Amniotic epithelial cell (primary cell): ENCODE measurements at places on chromosomes 3 and 15.

- peak; percentile 53 for DNase-seq
Measured at GRCh38 chr3:21484057-21484827, 266.8 kb downstream of the ZNF385D start.

GRCh38 chr3:192408647-192409200 lies 318.6 kb downstream of the FGF12 start:
- DNase-seq = no peak

DNA sequence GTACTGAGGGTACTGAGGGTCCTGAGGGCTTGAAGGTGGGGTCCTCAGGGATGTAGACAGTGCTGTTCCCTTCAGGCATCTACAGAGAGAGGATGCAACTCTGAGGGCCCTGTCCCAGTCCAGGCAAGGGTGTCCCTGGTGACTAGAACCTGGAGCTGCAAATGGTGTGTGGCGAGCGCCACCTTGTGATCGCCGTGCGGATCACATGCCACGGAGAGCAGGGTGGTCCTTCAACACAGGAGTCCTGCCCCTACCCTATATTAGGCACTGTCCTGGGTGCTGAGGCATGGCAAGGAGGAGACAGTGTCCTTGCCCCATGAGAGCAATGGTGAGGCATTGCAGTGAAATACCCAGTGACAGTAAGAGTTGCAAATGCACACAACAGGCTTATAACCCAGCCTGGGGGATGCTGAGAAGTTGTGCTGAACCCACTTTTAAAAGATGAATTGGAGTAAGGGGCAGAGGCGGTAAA lies 23.6 kb downstream of the RHCG start:
- peak; percentile 41 for DNase-seq

DNA sequence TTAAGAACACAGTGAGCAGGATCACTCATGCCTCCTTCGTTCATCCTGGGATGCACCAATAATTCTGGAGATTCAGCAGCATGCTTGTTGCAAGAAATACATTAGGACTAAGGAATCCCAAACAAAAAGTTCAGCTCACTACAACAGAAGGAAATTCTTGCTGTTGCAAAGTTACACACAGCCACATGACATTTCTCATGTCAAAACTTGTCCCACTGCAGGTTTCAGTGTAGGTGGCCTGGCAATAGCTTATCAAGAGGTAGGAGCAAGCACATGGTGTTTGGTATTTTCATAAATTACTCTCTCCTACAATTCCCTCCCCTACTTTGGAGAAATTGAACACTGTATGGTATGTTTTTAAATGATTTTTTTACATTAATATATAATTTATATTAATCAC lies 399.6 kb upstream of the EPHA3 start:
- no peak for DNase-seq

DNA sequence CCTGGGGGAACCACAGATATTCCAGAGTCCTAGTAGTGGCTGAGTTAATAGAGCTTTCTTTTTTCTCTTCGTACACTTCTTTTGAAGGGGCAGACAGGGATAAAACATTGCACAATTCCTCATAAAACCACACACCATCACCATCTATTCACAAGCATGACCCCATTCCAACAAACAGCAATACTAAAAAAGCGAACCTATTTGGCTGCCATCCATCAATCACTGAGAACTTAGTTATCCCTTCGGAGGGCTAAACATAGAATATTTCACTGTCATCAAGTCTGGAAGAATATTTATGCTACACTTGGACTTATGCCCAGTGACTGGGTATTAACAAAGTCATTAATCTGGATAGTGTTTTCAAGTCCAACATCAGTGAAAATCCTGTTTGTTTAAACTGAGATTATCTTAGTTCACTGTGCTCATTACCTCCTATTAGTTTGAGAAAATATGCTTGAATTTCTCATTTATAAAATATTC lies 80.3 kb upstream of the PRTG start:
- peak; percentile 99 for DNase-seq

GRCh38 chr15:48250640-48251076 lies 44.6 kb downstream of the SLC12A1 start:
- DNase-seq = peak; percentile 79

GRCh38 chr3:64344721-64345207 lies 119.5 kb upstream of the PRICKLE2 start:
- peak; percentile 93 for DNase-seq

- no peak for DNase-seq
Measured at GRCh38 chr15:92811148-92811913, 88.8 kb upstream of the CHD2 start.

DNA sequence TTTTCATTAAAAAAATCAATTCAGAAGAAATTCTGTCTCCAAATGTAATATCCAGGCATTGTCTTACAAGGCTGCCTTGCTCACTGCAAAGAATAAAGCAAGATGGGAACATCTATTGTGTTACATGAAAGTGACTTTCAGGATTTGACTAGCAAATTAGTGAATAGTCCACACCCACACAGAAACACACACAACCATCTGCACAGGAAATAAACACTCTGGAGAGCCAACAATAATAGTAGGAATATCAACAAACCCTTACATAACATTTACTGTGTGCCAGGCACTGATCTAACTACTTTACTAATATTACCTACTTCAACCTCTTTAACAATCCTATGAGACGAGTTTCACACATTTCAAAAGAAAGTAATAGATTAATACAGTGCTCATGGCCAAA lies 28.9 kb upstream of the ZNF385D start:
- DNase-seq = no peak

DNA sequence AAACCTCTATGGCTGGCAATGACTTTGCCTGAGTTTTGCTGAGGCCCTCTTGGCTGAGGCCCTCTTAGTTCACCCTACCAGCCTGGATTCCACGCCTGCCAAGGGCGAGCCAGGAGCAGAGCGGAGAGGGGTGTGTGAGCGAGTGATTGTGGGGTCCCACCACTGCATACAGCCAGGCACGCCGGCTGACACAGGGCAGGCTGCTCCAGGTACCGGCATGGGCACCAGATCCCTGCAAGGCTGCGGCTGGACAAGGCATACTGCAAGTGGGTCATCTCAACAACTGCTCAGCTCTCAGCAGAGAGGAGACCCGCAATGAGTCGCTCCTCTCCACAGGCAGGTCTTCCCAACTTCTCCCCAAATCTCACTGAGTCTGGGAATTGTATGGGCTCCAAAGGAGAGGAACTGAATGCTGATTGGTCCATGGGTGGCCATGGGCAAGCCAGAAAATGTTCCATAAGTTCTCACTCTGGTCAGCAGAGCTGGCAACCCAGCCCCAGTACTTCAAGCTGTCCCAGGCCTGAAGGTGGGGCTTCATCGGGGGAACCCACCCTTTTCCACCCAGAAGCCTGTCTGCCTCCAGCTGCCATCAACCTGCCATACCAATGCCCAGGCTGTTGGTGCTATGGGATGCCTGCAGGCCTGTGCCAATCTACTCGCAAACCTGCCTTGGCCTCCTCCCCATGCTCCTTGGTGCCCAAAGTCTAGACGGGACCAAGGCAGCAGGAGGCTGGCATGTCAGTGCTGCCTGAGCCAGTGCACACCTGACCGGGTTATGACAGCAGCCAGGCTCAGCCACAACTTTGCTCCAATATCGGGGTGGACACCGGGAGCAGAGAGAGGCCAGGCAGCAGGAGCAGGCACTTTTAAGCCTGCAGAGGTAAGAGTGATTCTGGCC lies 1273.6 kb upstream of the GBE1 start:
- DNase-seq = no peak

DNA sequence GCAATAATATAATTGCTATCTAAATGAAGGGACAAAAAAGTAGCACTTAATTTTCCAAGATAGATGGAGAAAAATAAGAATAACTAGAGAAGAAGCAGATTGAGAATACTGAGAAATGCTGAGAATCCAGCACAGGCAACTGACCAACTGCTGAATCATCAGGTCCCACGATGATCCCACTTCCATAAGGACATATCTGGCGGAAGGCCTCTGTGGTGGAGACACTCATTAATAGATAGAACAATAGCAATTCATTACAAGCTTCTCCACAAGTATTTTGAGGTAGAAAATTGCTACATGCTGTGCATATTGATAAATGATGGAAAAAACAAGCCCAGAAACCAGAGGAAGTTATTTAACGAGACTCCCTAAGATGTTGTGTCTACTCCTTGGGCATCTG lies 105.9 kb downstream of the DUT start:
- DNase-seq = peak; percentile 75

- DNase-seq = no peak
Measured at GRCh38 chr15:62684123-62684808, 358.3 kb upstream of the TPM1 start.

DNA sequence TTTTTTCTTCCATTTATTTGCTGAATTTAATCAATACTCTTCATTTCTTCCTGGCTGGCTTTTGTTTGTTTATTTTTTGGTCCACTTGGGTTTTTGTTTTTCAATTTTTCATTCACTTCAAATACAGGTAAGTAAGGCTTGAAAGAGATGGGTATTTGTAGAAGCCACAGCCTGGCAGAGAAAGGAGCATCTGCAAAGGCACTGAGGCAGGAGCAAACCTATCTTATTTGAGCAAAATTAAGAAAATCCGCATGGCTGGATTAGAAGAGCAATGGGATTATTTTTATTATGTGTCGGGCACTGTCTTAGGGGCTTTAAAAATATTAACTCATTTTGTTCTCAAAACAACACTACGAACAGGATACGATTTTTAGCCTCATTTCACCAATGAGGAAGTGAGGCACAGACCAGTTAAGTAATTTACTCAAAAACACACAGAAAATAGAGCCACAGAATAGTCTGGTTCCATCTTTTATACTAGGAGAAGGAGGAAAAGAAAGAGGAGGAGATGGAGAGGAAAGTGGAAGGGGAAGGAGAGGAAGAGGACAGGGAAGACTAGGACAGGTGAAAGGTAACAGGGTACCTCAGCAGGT lies 35.1 kb upstream of the CCDC80 start:
- no peak for DNase-seq

- peak; percentile 98 for DNase-seq
Measured at GRCh38 chr3:149299938-149300801, 33.3 kb downstream of the TM4SF18 start.

- DNase-seq = no peak
Measured at GRCh38 chr3:142963234-142963515, 299 bp downstream of the PAQR9 start.

- DNase-seq = no peak
Measured at GRCh38 chr15:39640665-39641064, 59.8 kb downstream of the THBS1 start.

DNA sequence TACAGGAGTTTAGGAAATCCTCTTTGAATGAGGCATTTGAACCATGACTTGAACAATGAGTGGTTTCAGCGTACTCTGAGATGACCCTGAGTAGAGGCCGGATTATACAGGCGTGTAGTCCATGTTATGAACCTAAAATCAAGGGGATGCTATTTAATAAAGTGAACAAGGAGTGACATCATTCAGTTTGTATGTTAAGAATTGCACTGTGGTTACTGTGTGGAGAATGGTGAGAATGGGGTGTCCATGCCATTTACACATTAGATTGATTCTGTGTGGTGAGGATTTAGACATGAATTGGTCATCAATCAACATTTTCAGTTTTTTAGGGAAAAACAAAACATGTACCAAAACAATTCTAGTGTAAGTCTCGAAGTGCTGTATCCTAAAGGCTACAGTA lies 65.8 kb downstream of the TPRG1 start:
- peak; percentile 15 for DNase-seq

DNA sequence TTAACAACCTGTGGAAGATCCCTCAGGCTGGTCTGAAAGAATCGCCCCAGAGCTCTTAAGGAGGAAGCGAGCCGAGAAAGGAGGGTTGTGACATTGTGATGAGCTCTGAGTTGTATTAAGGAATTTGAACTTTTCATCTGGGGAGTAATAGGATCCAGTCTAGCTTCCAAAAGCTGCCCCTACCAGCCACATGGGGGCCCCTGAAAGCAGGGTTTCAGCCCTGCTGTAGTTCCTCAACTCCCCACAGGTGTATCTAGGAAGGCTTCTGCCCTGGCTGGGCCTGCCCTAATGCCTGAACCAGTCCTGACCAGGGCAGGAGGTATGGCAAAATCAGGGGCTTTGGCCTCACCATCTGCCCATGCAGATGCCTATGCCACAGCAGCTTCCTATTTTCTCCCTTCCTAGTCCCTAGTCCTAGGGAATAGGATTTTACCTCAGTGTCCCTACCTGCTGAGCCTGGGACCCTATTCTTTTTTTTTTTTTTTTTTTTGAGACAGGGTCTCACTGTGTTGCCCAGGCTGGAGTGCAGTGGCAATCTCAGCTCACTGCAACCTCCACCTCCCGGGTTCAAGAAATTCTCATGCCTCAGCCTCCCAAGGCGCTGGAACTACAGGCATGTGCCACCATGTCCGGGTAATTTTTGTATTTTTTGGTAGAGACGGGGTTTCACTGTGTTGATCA lies 5.0 kb upstream of the AP3S2 start:
- DNase-seq = peak; percentile 48

GRCh38 chr3:11509173-11510000 lies 134.3 kb downstream of the VGLL4 start:
- DNase-seq = peak; percentile 93

- DNase-seq = no peak
Measured at GRCh38 chr3:94787734-94788270, 724.9 kb downstream of the NSUN3 start.

DNA sequence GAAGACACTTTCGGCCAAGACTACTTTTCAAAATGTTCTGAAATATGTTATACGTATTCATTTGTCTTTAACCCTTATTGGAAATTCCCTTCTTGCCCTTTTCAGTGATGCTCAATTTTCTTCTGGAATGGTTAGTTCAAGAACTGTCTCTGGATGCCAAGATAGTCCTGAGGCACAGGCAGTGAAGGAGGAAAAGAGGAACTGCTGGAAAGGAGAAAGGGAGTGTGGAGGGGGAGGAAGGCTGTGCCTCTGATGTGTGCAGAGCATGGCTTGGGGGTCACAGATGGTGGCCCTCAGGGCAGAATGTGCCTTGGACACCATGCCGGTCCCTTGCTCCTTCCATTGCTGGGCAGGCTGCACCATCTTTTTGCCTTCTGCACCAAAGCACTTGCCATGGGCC lies 73.7 kb downstream of the CEP63 start:
- no peak for DNase-seq

- peak; percentile 70 for DNase-seq
Measured at GRCh38 chr15:49134683-49135341, 20.6 kb downstream of the COPS2 start.

DNA sequence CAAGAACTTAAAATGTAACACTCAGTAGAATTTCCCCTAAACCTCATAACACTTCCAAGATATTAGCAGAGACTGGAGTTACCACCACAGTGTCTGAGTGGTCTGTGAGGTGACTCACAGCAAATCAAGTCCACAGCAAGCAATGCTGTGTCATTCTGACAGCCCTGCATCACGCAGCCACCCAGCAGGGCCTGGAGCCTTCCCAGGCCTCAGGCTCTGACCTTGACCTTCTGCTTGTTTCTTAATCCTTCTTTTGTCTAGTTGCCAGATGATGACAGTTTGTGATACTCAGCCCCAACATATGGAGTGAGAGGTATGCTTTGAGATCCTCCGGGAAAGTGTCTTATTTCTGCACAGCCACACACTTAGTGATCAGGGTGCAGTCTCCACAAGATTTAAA lies 82.5 kb downstream of the TOP2B start:
- DNase-seq = peak; percentile 92

- DNase-seq = no peak
Measured at GRCh38 chr3:120461416-120461815, 10.6 kb upstream of the FSTL1 start.

GRCh38 chr3:179852142-179852905 lies 184.4 kb downstream of the PEX5L start:
- DNase-seq = peak; percentile 53
